ENCODE measurements at places on chromosomes 7 and 10. TPM values are rescaled to one million over a fixed set of nuclear protein-coding genes. Genes with fewer than 3 reads are reported as not detected.
A peak's percentile ranks its signal among the peaks of the same experiment; 100 is the strongest.

GRCh38 chr10:88157981-88158465, 294.6 kb downstream of the PTEN start:
- no peak overlapping the region for H3K27ac ChIP-seq
- peaks cover 9% of the 10 kb centered on the region for H3K4me1 ChIP-seq
- no peaks in the 10 kb centered on the region for H3K27me3 ChIP-seq
- no peak overlapping the region for H3K4me3 ChIP-seq

CDK14 gene
- 21.7 TPM for total RNA-seq

ERVW-1 gene
- not detected for total RNA-seq

LRRC18 gene
- total RNA-seq: 1.5 TPM

- peak overlapping the region; percentile 84 for H3K27ac ChIP-seq
- H3K27me3 ChIP-seq: no peaks in the 10 kb centered on the region
- no peaks in the 10 kb centered on the region for H3K36me3 ChIP-seq
- peaks cover 59% of the 10 kb centered on the region for H3K4me1 ChIP-seq
- H3K4me3 ChIP-seq: no peak overlapping the region
These were observed 36.5 kb downstream of the ZMIZ1 start for GRCh38 chr10:79105150-79105739.

- peaks cover 29% of the 10 kb centered on the region for H3K27me3 ChIP-seq
- peaks cover 34% of the 10 kb centered on the region for H3K4me1 ChIP-seq
- no peaks in the 10 kb centered on the region for H3K36me3 ChIP-seq
- H3K4me3 ChIP-seq: no peak overlapping the region
- no peak overlapping the region for H3K27ac ChIP-seq
These were observed 4.7 kb upstream of the IGF2BP3 start for GRCh38 chr7:23474829-23475575.

- H3K27ac ChIP-seq: no peak overlapping the region
- H3K27me3 ChIP-seq: no peaks in the 10 kb centered on the region
- H3K4me3 ChIP-seq: no peak overlapping the region
- DNase-seq: no peak
- peaks cover 14% of the 10 kb centered on the region for H3K36me3 ChIP-seq
- H3K4me1 ChIP-seq: peaks cover 5% of the 10 kb centered on the region
These were observed 99.7 kb downstream of the MAPK8 start for GRCh38 chr10:48406204-48406603.

GRCh38 chr7:39099146-39099545, 121.4 kb downstream of the POU6F2 start:
- no peak for DNase-seq
- no peaks in the 10 kb centered on the region for H3K36me3 ChIP-seq
- no peaks in the 10 kb centered on the region for H3K4me1 ChIP-seq
- no peaks in the 10 kb centered on the region for H3K27me3 ChIP-seq
- no peak overlapping the region for H3K4me3 ChIP-seq

DKK1 gene
- total RNA-seq: not detected

CAV1 gene
- 548 TPM for total RNA-seq

DNA sequence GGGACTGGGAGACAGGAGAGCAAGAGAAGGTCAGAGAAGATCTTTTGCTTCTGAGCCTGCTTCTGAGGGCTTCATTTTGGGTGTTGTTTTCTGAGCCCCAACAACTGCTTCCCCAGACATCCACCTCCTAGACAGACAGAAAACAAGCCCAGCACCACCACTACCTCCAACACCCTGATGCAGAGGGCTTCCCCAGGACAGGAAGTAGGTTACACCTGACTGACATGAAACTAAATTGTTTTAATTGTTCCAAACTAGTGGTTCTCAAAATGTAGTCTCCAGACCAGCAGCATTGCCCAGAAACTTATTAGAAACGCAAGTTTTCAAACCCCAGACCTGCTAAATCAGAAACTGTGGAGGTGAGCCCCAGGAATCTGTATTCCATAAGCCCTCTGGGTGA, 163.6 kb upstream of the KMT2E start:
- no peak overlapping the region for H3K4me3 ChIP-seq
- H3K27me3 ChIP-seq: no peaks in the 10 kb centered on the region
- no peaks in the 10 kb centered on the region for H3K36me3 ChIP-seq
- H3K4me1 ChIP-seq: no peaks in the 10 kb centered on the region
- no peak overlapping the region for H3K27ac ChIP-seq

DNA sequence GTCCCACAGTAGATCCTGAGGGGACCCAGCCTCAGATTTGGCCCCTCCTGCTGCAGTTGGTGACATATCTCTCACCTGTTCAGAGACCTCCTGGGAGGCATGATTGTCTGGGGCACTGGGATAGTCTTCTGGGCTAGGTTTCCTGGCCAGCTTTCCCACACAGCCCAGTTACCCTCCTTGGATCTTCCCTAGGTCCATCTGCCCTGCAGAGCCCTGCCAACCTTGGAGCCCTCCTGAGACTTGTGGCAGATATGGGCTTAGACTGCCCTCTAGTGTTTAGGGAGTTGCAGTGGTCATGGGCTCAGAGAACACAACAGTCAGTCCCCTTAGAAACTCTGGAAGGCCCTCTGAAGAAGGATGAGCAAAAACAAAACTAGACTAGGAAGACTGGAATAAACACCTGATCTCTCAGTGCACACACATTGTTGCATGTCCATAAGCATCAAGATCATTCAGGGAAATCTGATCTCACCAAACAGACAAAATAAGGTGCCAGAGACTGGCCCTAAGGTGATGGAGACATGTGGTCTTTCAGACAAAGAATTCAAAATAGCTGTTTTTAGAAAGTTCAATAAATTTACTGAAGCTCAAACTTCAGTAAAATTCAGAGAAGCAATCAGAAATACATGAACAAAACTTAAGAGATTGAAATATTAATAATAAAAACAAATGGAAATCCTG, 324.6 kb downstream of the ATRNL1 start:
- H3K4me1 ChIP-seq: no peaks in the 10 kb centered on the region
- no peaks in the 10 kb centered on the region for H3K36me3 ChIP-seq
- peak; percentile 21 for DNase-seq
- no peak overlapping the region for H3K4me3 ChIP-seq
- H3K27ac ChIP-seq: no peak overlapping the region

GRCh38 chr7:138656952-138657351, 44.2 kb downstream of the SVOPL start:
- no peaks in the 10 kb centered on the region for H3K4me1 ChIP-seq
- H3K36me3 ChIP-seq: no peaks in the 10 kb centered on the region
- H3K27me3 ChIP-seq: no peaks in the 10 kb centered on the region
- H3K27ac ChIP-seq: no peak overlapping the region
